MCF 10A (cell line): ENCODE measurements at places on chromosomes 3 and 15. TPM values are rescaled to one million over a fixed set of nuclear protein-coding genes. Genes with fewer than 3 reads are reported as not detected.

DNA sequence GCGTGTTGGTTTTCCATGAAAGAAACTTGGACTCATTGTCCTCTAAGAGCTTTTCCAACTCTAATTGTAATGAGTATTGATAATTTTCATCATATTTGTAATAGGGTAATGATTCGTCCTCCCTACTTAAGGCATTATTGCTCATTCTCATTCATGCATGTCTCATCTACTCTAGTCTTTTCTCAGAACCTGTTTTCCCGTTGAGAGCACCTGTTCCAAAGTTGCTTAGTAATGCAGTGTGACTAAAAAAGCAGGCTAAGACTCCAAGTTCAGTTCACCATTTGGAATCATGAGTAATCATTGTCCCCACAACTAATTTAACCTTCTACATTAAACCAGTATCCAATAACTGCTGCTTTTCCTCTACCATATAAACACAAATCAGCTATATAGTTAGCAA, 84.0 kb downstream of the FILIP1L start:
- peak; percentile 5 for DNase-seq
- H3K27me3 ChIP-seq: no peaks in the 10 kb centered on the region
- no peaks in the 10 kb centered on the region for H3K36me3 ChIP-seq

Gene SERINC4
- 0.20 TPM in 1 of 2 replicates, not detected in the other for total RNA-seq

Gene LRRC31
- total RNA-seq: not detected in 2 replicates

DNA sequence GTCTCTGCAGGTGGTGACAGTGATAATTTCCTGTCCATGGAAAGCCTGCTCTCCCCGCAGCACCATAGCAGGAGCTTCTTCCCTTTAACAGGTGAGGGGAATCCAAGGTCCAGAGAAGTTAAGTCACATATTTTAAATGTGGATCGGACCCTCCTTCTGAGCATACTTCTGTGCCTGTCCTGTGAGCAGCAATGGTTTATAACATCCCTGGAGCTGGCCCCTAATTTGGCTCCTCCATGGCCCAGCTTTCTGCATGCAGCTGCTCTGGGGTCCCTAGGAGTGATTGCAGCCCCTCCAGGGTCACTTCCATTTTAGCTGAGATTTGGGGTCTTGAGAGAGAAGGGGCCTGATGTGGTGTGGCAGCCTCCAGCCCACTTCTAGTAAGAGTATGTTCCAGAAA, 127.8 kb downstream of the EEFSEC start:
- no peak overlapping the region for H3K4me3 ChIP-seq
- DNase-seq: no peak
- H3K27ac ChIP-seq: no peak overlapping the region
- no peaks in the 10 kb centered on the region for H3K27me3 ChIP-seq
- H3K4me1 ChIP-seq: no peaks in the 10 kb centered on the region
